T-helper 2 cell treated with Interferon-gamma antibody and Interleukin-4, amounts not matched to agents 5 μg/mL and 100 μg/mL, for 36 hours (primary cell): ENCODE measurements at places on chromosomes 5 and 9.

DNA sequence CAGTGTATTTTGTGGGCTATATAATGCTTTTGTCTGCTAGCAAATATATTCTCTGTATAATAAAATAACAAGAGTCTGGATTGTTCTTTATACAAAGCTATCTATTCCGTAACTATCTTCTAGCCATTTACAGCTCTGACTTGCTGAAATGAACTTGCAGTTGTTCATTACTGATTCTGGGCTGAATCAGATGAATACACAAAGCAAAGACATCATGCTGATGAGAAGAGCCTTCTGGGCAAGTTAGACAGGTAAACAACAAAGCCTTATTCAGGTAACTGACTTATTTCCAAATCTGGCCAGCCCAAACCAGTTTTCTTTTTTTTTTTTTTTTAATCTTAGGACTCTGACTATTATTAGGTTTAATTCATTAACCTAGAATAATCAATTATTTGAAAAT is 255.5 kb downstream of the KIAA0825 start:
- no peak for DNase-seq

- no peak for DNase-seq
These were observed 123.1 kb downstream of the PDE8B start for GRCh38 chr5:77333451-77334123.

GRCh38 chr9:92658611-92659010 is 11.3 kb downstream of the IPPK start:
- DNase-seq, result no peak

DNA sequence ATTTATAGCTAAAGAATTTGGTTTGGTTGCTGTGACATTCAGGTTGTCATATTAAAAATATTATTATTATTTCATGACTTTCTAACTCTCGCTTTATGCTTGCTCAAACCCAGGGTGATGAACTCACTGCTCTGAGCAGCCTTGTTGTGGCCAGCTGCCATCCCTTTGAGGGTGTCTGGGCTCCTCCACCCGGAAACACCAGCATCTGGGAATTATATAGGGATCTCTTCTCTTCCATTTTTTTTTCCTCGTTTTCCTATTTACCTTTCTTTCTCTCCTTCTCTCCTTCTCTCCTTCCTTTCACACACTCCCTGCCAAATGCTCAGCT is 355.8 kb upstream of the SMARCA2 start:
- no peak for DNase-seq

DNA sequence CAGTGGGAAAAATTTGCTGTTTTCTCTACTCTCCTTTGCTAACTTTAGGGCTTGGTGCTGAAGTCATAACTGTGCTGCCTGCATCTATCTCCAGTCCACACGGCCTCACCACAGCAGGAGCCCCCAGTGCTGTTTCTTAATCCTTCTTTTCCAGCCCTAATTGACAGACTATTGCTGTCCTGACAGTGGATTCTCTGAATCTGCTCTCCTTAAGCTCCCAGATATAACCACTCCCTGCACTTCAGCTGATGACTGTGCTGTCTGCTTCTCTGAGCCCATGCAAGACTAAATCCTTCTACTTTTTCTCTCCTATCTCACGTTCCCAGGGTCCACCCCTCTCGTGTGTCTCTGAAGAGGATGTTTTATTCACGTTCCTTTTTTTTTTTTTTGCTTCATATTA is 19.7 kb upstream of the GRIA1 start:
- no peak for DNase-seq

GRCh38 chr5:65481635-65482295 is at the start of gene ADAMTS6:
Gene ADAMTS6 (minus strand): TSS chr5:65481920. CDS start chr5:65473673, 8,247 bp downstream.
- DNase-seq, result peak; percentile 74

DNA sequence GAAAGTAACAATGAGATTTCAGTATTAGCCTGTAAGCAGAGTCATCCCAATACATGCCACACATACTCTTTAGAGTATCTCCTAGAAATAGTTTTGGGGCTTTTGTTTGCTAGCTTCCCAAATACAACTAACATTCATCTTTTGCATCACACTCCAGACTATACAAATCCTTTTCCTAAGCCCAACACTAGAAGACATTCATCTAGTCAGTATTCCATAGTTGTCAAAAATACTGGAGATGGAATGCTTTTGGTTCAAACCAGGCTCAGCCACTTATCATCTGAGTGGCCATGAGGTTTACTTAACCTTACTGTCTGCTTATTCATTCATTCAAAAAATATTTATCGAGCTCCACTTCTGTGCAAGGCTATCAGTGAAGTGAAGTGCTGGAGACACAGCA is 205.1 kb upstream of the SGCD start:
- no peak for DNase-seq

DNA sequence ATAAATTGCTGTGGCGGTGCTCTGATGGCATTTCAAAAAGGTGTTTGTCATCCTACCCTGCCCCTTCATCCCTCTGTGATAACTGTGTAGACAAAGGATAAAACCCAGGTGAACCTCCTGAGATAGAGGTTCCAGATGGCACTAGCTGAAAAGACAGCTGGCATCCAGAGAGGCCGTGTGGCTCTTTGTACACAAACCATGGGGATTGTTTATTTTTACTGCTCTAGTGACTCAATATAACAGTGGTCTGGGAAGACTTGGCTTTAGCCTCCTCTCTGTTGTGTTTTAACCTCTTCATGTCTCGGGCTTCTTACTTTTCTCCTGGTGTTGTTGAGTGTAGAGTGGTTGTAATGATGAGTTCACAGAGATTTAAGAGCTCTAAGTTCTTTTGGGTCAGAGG is 48.8 kb downstream of the SH3GL2 start:
- DNase-seq, result no peak

DNA sequence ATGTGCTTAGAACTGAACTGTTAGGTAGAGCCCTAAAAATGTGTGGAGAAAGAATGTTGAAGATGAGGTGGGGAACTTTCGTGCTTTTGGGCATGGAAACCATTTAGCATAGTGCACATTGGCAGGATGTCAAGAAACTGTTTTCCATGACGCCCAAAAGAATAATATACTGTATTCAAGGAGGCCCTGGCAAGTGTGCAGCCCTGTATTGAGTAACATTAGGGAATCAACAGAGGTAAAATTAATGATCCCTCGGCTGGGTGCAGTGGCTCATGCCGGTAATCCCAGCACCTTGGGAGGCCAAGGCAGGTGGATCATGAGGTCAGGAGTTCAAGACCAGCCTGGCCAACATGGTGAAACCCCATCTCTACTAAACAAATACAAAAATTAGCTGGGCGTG is 20.9 kb upstream of the PLIN2 start:
- DNase-seq, result no peak

DNA sequence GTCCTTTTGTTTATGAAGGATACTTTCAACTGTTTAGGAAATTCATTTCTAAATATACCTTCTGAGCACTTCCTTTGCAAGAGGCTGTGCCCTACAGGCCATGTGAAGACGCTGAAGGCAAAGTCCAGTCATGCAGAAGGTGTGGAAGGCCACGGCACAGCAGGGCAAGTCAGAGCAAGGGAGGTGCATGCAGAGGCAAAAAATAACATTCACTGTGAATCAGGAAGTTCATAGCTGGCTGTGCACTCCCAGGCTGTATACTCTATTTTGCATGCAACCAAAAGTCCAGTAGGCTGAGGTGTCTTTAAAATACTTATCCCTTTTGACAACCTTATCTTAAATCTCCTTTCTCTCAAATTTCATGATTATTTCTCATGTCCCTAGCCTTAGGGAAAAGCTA is 50.3 kb downstream of the GNAQ start:
- DNase-seq, result peak; percentile 25

DNA sequence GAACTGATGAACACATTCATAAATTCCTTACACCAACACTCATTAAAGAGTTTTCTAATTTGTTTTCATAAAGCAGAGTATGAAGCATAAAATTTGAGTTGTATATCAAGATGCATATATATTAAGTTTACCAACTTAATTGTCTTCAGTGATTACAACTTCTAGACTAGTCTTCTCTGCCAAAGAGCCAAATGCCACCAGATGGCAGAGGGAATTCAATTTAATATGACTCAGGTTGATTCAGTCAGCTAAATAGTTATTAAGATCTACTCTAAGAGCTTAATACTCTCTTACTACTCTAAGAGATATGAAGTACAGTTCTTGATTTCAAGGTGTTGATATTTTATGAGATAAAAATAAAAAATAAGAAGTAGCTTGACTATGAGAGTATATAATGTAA is 53.4 kb downstream of the CDH10 start:
- DNase-seq, result no peak

GRCh38 chr9:74431467-74431866 is 65.7 kb upstream of the RORB start:
- no peak for DNase-seq
